ENCODE measurements at places on chromosomes 12 and 14.

DNA sequence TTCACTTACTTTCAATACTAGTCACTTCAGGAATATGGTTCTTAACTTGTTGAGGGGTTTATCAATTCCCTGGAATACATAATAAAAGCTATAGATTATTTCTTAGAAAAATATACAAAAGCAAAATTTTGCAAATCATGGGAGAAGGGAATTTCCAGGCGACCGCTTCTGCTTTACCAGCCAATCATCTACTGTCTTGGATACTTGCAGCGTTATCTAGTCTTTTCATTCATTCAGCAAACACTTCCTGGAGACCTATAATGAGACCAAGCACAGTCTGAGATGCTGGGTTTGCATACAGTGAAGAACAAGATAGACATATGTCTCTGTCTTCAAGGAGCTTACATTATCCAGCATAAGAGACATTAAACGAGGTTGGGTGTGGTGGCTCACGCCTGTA, 1.5 kb upstream of the MRPL42 start:
- DNase-seq, result no peak

DNA sequence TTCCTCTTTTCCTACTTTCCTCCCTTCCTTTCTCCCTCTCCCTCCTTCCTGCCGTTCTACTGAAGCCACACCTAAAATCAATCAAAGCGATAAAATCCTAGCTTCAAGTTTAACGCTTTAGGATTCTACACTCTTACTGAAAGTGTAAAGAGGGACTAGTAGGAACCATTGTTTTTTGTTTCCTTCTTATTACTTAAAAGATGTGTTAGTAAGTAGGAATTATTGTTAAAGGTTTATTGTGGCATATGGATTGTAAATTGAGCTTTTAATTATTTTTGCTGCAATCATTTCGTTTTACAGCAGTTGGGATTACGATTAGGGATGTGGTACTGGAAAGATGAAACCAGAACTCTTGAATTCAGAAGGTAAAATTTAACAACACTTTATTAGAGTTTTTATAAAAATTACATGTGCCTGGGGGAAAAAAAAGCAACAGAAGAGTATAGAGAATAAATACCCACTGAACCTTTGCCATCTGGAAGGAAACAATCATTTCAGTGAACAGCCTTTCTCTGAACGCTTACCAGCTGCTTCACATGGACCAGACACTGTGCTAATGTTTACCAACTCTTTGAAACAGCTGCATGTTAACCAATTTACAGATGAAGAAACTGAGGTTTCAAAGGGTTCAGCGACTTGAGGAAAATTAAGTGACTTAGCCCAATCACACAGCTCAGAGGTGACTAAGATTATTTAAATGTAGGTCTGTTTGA, 1.0 kb downstream of the PPP1R36 start:
- DNase-seq, result peak; percentile 34

- no peak for DNase-seq
Observed at GRCh38 chr12:87928031-87928430, 101.2 kb downstream of the C12orf50 start.

- DNase-seq, result peak; percentile 22
Observed at GRCh38 chr12:45762185-45763110, 32.9 kb downstream of the ARID2 start.

GRCh38 chr14:74275241-74275841, 27.4 kb downstream of the ABCD4 start:
- peak; percentile 39 for DNase-seq

GRCh38 chr14:68674538-68675232, 118.2 kb downstream of the ZFP36L1 start:
- no peak for DNase-seq

DNA sequence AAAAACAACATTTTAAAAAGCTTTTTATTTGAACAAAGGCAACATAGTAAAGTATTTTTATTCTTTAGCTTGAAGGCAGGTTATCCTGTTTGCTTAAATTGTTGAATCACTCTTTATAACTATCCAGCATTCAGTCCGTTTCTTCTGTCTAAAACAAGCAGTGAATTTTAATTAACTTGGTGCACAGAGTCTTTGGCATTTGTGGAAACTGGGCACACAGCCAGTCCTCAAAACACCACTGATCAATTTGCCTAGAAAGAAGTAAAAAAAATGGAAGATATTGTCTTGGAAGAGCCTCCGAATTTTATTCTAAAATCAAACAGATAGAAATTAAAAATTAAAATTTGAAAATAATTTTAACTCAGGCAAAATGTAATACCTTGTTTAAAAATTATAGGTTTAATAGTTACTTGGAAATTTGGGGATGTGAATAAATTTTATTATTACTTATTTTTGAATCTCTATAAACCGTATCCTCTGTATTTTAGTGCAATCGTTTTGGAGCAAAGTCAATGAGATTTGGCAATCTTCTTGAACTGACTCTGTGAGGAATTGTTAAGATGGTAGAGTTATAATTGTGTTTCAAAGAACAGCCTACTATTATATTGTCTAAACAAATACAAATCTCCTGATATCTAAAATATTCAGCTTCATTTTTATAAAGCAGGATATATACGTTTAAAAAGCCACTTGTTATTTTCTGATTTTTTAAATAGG, 927.0 kb downstream of the SLC16A7 start:
- DNase-seq, result no peak

- peak; percentile 16 for DNase-seq
Observed at GRCh38 chr14:30708157-30708556, 86.0 kb downstream of the SCFD1 start.

GRCh38 chr12:110849221-110849620, 2.4 kb downstream of the CCDC63 start:
- no peak for DNase-seq

GRCh38 chr14:81834308-81834707, 300.7 kb upstream of the SEL1L start:
- DNase-seq, result no peak

GRCh38 chr12:85076688-85077430, 40.7 kb downstream of the LRRIQ1 start:
- DNase-seq, result peak; percentile 54

GRCh38 chr12:97167598-97167997, 260.5 kb downstream of the NEDD1 start:
- DNase-seq, result no peak

GRCh38 chr14:99818503-99819036, 25.4 kb downstream of the EML1 start:
- no peak for DNase-seq

DNA sequence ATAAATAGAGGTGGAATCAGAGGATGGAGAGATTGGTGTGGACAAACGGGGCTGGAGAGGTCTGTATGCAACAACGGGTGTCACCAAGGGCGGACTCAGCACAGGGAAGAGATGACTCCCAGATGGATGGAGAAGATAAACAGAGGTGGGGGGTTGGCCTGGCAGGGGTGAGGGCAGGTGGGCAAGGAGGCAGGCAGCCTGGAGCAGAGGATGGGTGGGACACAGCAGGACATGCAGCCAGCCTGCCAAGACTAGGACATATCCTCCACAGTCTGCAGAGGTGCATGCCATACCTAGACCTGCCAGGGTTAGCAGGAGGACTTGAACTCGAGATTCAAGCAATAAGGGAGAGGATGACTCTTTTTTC, 56.2 kb downstream of the TTC7B start:
- DNase-seq, result no peak

DNA sequence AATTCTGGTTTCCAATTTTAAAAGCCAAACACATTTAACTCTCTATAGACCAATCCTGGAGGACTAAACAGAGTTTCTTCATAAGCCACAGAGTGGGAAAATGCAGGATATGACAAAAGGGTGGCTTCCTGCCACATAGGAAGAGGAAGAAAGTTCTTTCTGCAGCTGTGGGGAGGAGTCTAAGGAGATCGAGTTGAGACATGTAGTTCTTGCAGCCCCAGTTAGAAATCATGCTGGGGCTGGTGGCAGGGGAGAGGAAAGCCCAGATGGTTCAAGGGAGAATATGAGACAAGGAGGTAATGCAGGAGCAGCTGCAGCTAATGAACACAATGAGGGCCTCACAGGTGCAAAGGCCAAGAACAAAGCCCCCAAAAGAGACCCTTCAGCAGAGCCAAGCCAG, 85.0 kb upstream of the ARID2 start:
- no peak for DNase-seq

DNA sequence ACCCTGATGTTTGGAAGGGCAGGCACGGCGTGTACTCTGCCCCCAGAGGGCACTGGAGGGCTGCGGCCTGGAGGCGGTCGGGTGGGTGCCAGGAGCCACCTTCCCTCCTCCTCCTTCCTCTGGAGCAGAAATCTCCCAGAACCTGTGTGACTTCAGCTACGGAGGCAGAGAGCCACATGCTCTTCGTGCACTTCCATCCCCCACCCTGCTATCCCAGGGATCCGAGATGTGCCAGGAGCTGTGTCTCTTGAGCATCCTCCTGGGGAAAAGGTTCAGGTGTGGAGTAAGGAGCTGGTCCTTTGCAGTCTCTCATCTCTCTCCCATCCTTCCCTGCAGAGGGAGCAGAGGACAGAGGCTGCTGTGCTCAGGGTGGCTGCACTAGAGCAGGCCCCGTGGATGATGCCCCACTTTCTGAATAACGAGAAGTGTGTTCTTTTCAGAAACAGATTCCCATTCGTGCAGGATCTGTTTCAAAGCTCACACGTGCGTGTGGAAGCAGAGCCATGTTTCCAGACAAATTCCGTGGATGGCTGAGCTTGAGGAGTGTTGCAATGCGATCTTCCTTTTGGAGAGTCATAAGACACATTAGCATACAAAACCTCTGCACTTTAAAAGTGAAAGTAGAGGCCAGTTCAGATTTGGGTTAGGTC, 162.9 kb downstream of the ADGRD1 start:
- no peak for DNase-seq

DNA sequence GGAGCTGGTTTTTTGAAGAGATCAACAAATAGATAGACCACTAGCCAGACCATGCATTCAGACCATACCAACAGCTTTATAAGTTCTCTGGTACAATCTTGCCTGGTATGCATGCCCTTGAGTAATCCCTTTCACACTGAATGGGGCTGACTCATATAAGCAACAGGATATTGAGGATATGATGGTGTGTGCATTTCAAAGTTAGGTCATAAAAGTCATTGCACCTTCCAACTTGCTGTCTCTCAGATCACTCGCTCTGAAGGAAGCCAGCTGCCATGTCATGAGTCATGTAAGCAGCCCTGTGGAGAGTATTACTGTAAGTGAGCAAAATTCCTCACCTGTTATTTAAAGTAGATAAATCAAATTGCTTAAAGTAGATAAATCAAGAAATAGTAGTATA, 45.0 kb upstream of the OR6J1 start:
- DNase-seq, result no peak

DNA sequence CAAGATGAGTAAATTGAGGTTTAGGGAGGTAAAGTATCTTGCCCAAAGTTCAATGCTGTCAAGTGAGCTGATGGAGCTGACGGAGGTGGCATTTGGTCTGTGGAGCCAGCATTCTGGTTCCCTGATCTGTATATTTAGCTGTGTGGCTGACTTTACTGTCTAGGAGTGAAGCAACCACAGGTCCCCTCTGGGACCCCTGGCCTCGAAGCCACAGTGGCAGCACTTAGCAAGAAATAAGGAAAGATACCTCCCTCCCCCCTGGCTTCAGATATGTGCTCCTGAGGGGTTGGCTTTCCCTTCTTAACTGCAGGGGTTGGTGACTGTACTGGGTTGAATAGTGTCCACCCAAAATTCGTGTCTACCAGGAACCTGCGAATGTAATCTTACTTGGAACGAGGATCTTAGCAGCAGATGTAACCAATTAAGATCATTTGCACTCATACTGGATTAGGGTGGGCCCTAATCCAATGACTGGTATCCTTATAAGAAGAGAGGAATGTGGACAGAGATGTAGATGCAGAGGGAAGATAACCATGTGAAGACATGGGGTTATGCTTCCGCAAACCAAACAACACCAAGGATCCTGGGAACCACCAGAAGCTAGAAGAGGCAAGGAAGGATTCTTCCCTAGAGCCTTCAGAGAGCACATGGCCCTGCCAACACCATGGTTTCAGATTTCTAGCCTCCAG, 2.0 kb upstream of the ACVR1B start:
- no peak for DNase-seq

- no peak for DNase-seq
Observed at GRCh38 chr14:84144166-84144565, 1385.8 kb upstream of the FLRT2 start.

GRCh38 chr12:32558903-32559302, 120.2 kb upstream of the DNM1L start:
- no peak for DNase-seq

DNA sequence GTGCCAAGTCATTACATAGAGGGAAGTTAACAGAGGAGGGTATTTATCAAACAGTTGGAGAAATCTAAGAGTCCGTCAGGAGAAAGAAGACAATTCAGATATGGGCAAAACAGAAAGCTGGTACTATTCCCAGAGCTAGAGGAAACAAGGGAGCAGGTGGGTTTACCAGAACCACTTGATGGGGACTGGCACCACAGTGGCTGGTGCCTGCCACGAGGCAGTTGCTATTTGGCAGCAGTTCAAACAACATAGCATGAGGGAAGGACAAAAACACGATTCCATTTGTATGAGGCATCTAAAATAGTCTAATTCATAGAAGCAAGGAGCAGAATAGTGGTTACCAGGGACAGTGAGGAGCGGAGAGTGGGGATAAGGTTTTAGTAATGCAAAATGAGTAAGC, 24.6 kb upstream of the KLRD1 start:
- DNase-seq, result peak; percentile 11

DNA sequence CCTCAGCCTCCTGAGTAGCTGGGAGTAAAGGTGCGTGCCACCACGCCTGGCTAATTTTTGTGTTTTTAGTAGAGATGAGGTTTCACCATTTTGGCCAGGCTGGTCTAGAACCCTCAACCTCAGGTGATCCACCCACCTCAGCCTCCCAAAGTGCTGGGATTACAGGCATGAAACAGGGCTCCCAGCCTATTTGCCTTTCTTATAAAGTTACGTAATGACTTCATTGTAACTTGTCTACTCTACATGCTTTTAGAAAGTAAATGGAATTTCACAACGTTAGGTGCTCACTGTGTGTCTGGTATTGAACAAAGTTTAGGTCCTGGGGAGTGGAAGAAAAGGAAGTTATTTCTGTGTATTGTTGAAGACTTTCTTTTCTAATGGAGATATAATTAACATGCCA, 12.5 kb downstream of the CFAP251 start:
- DNase-seq, result no peak

- no peak for DNase-seq
Observed at GRCh38 chr12:132904718-132905328, 17.4 kb upstream of the CHFR start.

- no peak for DNase-seq
Observed at GRCh38 chr12:132771126-132771838, 9.7 kb upstream of the ANKLE2 start.

DNA sequence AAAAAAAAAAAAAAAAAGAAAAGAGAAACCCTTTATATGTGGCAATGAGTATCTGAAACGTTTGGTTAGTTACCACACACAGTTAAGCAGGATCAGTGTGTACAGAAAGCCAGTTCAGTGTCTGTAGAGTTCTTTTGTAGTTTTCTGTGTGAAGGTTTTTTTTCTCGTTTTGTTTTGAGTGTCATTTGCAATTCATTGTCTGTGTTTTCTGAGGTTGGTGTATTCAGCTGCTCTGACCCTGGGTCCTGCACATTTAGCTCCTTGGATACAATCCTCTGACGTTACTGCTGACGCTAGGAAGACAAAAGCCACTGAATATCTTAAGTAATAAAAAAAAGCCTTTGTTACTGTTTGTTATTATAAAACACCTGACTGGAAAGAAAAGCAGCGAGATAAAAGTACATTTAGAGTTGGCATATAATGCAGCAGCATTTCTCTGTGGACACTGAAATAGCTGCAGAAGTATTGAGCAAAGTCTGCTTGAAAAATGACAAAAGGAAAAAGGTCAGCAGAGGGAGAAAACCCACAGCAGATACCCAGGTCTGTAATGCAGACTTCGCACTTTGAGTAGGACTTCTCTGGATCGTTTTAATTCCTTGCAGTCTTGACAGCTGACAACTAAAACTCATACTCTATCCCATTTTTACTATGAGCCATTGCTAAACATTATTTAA, 89.0 kb downstream of the POLR3B start:
- peak; percentile 90 for DNase-seq

GRCh38 chr14:70896981-70897380, 10.3 kb upstream of the PCNX1 start:
- DNase-seq, result no peak
